Skin of body (tissue), 3 donors: ENCODE measurements at places on chromosomes 12 and 14. TPM values are rescaled to one million over a fixed set of nuclear protein-coding genes. Genes with fewer than 3 reads are reported as not detected.
A peak's percentile ranks its signal among the peaks of the same experiment; 100 is the strongest.

- DNase-seq: peak; percentile 58
Measured at GRCh38 chr12:12266389-12266872, 413 bp downstream of the LRP6 start.

GRCh38 chr14:63045234-63045611 lies at the start of gene KCNH5:
Gene KCNH5, minus strand, starts transcription at chr14:63045458. Its CDS starts 272 bp downstream, at chr14:63045186.
- no peak for DNase-seq

GRCh38 chr14:82419933-82420332 lies 886.3 kb upstream of the SEL1L start:
- no peak for DNase-seq

GRCh38 chr12:104604070-104604994 lies 147.6 kb downstream of the CHST11 start:
- DNase-seq: peak; percentile 16

CFAP251 gene
- 2.2 TPM for total RNA-seq

- DNase-seq: no peak
Measured at GRCh38 chr12:6092784-6093722, 31.4 kb downstream of the VWF start.

GRCh38 chr12:96120359-96121100 lies 73.6 kb upstream of the ELK3 start:
- no peak for DNase-seq

DAO gene
- not detected for total RNA-seq

TRIAP1 gene
- 14.4 TPM for total RNA-seq

GRCh38 chr12:1122786-1123185 lies 131.8 kb downstream of the ERC1 start:
- DNase-seq: no peak

GRCh38 chr12:128549601-128550218 lies 274.0 kb downstream of the SLC15A4 start:
- no peak for DNase-seq

DNA sequence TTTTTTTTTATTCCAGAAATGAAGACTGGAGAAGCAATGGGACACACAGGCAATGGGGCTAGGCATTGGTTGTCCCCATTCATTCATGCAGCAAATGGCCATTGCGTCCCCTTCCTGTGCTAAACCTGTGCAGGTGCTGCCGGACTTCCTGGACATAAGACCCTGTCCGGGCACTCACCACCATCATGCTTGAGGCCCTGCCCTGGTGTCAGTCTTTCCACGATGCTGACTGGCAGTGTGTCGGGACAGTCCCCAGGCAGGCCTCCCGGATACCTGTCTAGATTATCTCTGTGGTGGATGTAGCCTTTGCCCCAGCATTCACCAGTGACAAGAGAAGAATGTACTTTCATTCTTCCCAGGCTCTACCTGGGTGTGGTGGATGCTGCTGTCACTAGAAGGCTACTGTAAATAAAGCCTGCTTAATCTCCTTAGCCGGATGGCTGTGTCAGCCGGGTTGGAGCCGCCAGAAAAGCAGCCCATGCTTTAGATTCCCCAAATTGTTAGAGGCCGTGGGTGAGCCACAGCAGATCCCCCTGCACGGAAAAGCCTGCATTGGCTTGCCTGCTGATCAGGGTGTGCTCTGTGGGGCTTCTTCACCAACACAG lies 94.5 kb upstream of the PARP11 start:
- no peak for DNase-seq

DNA sequence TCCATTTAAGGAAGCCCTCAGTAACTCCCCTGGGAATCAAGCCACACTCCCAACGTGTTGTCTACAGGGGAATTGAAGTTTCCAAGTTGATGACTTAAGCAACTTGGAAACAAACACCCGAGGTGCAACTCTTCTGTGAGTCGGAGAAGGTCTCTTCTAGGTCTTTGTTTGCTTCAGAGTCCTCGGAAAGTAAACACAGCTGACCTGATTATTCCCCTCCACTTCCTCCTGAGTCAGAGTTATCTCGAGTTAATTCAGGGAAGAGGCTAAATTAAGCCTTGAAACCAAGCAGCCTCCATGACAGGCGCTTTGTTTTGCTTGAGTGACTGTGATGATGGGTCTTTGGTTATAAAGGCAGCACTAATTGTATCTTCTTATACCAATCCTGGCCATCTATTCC lies 41.8 kb downstream of the TUNAR start:
- no peak for DNase-seq

DNA sequence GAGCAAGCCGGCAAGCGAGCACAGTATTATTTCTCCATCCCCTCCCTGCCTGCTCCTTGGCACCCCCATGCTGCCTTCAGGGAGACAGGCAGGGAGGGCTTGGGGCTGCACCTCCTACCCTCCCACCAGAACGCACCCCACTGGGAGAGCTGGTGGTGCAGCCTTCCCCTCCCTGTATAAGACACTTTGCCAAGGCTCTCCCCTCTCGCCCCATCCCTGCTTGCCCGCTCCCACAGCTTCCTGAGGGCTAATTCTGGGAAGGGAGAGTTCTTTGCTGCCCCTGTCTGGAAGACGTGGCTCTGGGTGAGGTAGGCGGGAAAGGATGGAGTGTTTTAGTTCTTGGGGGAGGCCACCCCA lies 3.9 kb upstream of the NXPH4 start:
- DNase-seq: no peak
